ENCODE measurements at places on chromosomes 1 and 21.

GRCh38 chr1:89780721-89781120 lies 40.1 kb upstream of the LRRC8D start:
- peak; percentile 46 for DNase-seq

- no peak for DNase-seq
These were observed 17.2 kb downstream of the DRAXIN start for GRCh38 chr1:11708554-11709350.

DNA sequence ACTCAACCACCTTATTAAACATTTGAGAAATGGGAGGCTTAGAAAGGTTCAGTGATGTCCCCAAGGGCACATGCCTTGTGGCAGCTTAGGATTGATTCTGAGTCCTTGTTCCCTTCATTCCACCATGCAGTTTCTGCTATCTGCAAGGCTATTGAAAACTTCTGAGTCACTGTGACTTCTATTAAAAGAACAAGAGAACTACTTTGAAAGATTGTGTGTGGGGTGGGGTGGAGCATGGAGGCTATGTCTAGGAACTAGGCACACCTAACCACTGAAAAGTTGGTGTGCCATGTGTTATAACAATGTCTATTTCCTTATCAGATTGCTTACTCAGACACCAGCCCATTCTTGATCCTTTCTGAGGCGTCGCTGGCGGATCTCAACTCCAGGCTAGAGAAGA lies 10.8 kb downstream of the MTARC1 start:
- no peak for DNase-seq

DNA sequence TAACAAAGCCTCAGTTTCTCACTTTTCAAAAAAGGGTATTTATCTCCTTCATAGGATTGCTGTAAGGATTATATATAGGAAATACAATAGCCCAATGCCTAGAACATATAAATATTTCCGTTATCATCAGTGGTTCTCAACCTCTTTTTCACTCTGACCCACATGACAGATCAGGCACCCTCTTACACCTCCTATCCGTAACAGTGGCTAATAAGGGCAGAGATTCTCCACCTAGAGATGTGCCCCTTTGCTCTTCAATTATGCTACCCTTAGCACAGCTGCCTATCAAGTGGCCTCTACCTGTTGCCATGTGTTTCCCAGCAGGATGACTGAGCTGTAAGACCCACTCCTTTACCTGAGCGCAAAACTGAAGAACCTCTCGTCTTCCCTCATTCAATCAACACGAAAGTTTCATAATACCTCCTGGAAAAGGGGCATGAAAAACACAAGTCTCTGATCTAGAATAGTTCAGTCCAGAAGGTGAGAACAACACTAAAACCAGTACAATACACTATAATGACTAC lies 10.5 kb downstream of the PUM1 start:
- no peak for DNase-seq

DNA sequence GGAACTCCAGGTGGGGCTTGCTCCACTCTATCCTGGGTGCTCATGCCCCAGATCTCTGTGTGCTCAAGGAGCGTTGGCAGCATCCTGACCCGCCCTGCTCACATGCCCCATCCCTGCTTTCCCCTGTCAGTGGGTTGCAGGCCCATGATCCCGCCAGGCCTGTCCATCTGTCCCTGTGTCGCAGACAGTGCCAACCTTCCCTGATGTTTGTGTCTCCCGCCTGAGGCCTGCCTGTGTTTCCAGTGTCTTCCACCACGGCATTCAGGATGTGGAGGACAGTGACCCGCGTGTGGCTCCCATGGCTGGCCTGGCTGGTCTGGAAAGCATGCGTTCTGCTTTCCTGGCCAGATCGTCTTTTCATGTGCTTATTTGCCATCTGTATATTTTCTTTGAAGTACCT lies 82.9 kb downstream of the PCBP3 start:
- DNase-seq, result no peak

- no peak for DNase-seq
These were observed 46.9 kb upstream of the PUM1 start for GRCh38 chr1:31112266-31112935.

DNA sequence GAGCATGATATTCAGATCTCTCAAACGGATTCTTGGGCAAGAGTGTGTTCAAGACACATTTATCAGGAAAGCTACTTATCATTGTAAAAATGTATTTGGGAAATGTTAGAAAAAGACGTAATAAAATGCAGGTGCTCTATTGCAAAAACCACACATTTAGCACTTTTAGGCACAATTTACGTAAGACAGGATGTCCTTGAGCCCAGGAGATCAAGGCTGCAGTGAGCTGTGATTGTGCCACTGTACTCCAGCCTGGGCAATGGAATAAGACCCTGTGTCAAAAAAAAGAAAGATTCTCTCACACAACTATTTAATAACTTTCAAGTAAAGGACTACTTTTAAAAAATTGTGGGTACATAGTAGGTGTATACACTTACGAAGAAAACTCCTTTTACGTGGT lies 18.4 kb downstream of the SLC25A33 start:
- no peak for DNase-seq

GRCh38 chr21:31530364-31530763 lies 129.1 kb upstream of the SOD1 start:
- DNase-seq, result no peak

DNA sequence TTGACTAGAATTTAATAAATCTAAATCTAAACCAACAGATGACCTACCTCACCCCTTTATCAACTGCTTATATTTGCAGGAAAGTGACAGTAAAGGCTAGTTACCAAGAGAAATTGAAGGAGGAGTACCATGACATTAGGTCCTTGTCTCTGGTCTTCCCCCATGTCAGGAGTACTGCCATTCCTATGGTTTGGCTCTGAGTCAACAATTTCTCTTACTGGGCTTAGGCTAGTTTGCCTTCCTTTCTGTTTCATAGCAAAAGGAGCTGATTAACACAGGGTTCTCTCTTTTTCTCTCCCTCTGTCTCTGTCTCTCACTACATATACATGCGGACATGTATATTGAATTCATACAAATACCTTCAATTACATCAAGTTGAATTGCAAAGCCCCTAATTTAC lies 579.9 kb downstream of the DPYD start:
- no peak for DNase-seq

DNA sequence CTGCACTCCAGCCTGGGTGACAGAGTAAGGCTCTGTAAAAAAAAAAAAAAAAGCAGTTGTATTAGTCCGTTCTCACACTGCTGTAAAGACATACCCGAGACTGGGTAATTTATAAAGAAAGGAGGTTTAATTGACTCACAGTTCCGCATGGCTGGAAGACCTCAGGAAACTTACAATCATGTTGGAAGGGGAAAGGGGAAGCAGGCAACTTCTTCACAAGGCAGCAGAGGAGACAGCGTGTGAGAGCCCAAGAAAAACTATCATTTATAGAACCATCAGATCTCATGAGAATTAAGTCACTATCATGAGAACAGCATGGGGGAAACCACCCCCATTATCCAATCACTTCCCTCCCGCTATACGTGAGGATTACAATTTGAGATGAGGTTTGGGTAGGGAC lies 151.7 kb upstream of the NR5A2 start:
- DNase-seq, result no peak

- peak; percentile 91 for DNase-seq
These were observed at the start of gene EPHA2 for GRCh38 chr1:16155537-16156410. Gene EPHA2 (minus strand): TSS chr1:16156069. CDS start chr1:16155932, 137 bp downstream.

Data from RWPE1 (cell line).